ENCODE measurements at places on chromosomes 16 and 17. TPM values are rescaled to one million over a fixed set of nuclear protein-coding genes. Genes with fewer than 3 reads are reported as not detected.

The ST6GALNAC2 gene
- 1.7 TPM for total RNA-seq

DNA sequence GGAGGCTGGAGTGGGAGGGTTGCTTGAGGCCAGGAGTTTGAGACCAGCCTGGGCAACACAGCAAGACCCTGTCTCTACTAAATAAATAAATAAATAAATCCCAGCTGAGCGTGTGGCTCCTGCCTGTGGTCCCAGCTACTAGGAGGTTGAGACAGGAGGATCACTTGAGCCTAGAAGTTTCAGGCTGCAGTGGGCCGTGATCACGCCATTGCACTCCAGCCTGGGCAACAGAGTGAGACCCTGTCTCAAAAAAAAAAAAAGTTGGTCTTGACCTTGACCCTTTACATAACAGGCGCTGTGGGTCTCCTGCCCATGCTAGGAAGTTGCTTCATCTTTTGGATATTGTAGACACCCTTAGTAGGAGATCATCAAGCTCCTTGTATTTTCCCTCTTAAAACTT is 11.4 kb downstream of the ACSF2 start:
- no peak for DNase-seq

DNA sequence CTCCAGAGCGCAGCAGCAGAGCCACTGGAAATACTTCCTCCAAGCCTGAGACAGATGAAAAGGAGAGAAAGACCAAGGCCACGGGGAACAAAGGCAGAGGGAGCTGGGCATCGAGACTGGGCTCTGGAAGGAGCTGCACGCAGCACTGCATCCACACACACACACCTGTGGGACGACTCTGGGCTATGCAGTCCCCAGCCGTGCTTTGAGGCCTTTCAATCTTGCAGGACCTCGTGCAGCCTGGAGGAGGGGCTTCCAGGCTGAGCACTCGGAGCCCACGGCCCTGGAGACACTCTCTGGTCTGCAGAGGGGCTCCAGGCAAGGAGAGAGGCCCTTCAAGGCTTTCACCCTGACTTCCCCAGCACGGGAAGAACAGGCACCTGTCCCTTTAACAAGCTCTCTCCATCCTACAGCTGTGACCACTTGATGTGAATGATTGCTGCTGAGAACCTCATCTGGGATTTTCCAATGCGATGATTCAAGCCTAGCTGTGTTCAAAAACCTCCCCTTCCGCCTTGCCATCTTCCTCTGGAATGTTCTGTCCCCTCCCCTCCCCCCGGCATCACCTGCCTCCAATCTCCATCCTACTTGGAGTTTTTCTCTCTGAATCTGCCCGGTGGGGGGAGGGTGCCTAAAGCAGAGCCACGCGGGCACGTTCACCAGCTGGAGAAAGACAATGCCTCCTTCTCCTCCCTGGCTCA is 37.5 kb downstream of the RBFOX3 start:
- no peak for DNase-seq

DNA sequence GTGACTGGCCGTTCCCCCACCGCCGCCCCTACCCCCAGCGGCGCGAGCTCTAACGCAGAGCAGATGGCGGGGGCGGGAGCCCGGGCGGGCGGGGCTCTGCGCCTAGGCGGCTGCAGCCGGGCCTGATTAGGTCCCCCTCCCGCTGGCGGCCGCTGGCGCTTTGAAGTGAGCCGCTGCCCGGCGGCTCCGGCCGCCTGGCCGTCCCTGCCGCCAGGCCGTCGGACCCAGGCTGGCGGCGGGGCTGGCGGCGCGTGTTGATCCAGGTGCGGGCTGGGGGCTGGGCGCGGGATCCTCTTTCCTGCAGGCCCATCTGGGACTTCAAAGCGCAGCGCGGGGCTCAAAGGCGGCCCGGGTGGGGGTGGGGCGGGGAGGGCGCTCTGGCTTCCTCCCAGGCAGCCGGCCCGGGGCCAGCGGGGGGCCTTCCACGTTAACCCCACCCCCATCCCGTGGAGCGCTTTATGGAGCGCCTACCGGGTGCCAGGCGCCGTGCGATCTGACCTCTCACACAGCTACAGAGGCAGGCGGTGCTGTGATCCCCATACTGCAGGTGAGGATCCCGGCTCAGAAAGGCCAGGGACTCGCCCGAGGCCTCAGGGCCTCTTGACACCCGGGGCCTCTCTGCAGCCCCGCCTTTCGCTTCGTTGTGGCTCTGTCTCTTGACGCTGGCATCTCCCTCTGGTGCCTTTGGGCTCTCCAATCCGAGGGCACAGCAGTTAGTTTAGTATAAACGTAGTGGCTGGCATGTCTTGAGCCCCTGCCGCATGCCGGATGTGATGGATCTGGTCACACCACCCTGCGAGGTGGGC is 80.0 kb upstream of the NKD1 start:
- peak; percentile 94 for DNase-seq

DNA sequence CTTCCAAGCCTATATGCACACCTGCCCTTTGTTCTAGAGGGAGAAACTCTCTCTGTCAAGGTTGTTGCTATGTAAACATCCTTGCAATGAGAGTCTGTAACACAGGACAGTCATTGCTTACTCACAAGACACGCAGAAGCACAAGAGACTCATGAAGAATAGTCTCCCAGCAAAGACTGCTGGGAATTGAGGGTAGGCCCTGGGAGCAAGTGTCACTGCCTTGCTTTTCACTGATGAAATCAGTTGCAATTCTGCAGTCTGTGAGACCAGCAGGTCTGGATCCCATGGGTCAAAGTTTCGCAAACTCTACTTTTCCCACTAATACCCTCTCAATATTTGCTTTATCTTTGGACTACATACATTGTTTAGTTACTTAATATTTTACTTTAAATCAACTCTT is 177.4 kb downstream of the FTO start:
- DNase-seq, result no peak

- no peak for DNase-seq
Observed at GRCh38 chr16:31869511-31870201, 4.0 kb upstream of the ZNF267 start.
